ENCODE measurements at places on chromosomes 12 and 14. TPM values are rescaled to one million over a fixed set of nuclear protein-coding genes. Genes with fewer than 3 reads are reported as not detected.
A peak's percentile ranks its signal among the peaks of the same experiment; 100 is the strongest.

GRCh38 chr14:67071506-67071905, 117.7 kb upstream of the GARIN2 start:
- DNase-seq = no peak

- DNase-seq = no peak
These were observed 104.3 kb upstream of the MAX start for GRCh38 chr14:65206448-65207096.

GRCh38 chr14:55710506-55711041, 130.6 kb downstream of the KTN1 start:
- no peak for DNase-seq

DNA sequence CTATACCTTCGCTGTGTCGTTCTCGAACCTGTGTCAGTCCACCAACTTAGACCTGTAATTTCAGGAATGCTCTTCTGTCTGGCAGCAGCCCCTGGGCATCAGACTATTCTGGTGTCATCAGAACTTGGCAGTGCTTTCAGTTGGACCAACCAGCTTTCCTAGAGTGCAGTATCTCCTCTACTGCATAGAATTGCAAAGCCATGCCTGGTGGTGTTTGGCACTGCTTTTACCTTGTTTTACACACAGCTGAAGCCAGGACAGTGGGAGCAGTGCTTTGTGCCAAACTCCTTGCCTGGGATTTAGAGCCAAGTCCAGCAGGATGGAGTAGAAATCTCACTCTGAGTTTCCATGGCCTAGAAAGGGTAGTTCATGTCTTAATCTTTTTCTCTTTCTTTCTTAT, 1.5 kb downstream of the FLVCR2 start:
- no peak for DNase-seq

- no peak for DNase-seq
These were observed 190.0 kb upstream of the BMP4 start for GRCh38 chr14:54146601-54147000.

DNA sequence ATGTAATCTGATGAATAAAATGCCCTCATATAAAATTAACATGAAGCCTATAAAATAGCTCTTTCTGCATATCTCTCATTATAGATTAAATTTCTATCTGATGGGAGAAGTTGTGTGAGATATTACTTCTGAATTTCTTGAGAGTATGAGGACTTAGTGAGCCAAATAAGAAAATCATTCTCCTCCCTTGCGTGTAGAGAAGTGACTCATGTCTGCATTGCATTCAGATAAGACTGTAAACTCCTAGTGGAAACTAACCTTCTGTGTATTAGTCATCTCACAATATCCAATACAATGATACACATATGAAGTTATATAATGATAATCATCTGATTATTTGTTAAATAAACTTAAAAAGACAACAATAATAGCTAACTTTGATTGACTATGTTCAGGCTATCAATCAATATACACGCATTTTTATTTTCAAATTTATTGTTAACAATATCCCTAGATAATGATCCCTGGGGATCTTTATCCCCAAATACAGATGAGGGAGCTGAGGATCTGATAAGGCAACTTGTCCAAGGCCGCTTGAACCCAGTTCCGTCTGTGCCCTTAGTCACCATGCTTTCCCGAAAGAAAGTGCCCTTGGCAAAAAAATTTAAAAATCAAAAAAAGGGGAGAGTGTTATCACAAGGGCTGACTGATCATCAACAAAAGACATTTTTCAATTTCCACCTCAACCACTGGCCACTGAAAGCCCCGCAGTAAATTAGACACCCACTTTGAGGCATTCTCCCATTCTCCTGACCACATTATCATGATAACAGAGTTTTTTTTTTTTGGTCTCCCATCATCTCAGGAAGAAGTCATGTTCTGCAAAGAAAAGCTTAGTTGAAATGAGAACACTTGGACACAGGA, 189.2 kb upstream of the RASSF8 start:
- DNase-seq = no peak

DNA sequence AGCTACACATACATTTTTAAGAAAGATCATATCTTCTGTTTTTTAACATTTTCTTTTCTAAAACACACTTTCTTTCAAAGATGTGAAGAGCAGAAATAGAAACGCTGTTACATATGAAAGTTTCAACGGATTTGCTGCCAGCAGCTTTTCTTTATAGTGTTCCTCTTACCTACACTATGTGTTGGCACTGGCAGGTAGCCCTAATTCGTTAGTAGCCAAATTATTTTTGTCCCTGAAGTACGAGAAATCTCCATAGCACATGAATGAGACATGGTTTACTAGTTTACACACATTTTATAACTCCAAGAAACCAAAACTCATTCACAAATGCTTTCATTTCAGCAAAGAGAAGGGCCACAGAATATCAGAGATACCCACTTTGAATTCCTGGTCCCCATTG, 6.6 kb downstream of the SOX5 start:
- no peak for DNase-seq

DNA sequence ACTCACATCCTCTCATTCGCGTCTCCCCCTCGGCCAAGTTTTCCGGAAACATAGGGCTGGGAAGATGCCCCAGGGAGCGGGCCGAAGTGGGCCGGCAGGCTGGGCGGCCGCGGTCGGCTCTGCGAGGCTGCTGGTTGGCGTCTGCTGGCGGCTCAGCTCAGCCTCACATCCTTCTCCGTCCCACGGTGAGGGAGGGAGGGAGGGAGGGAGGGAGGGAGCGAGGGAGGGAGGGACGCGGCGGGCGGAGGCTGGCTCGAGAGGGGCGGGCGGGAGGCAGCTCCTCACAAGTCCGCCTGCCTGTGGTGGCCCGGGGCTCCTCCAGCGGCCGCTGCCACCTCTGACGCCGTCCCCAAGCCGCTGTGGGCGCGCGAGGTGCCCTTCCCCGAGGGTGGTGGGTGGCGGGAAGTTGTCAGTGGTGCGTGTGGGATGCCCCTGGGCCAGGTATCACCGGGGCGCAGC, 93.8 kb downstream of the RFLNA start:
- DNase-seq = peak; percentile 84

GRCh38 chr14:81273521-81273920, 52.8 kb upstream of the GTF2A1 start:
- DNase-seq = no peak

DNA sequence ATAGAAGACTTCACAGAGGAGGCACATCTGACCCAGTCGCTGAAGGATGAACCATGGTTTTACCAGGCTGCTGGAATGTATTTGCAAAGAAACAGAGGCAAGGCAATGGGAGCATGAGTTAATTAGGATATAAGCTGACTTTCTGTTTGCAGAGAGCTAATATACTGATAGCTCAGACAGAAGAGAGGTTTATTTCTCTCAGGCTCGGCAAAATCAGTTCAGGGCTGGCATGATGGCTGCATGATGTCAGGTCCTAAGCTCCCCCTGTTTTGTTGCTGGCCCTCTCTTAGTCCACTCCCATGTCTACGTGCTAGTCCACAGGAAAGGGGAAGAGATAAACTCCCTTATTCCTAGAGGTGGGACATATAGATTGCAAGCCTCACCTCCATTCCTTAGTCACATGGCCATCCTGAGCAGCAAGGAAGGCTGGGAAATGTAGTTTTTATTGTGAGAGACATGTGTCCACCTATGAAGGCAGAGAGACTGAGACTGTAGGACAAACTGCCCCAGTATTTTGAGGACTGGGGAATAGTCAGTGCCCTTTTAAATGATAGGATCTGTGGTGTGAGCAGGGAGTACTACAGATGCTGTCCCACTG, 224.5 kb downstream of the VRK1 start:
- DNase-seq = no peak

GRCh38 chr14:94494085-94494484, 15.2 kb downstream of the SERPINA12 start:
- no peak for DNase-seq

- DNase-seq = no peak
These were observed 86.9 kb downstream of the AVPR1A start for GRCh38 chr12:63064080-63064479.

- DNase-seq = no peak
These were observed 353.6 kb upstream of the SFSWAP start for GRCh38 chr12:131357185-131357747.

- DNase-seq = no peak
These were observed 228.7 kb upstream of the SFSWAP start for GRCh38 chr12:131482199-131482598.

GRCh38 chr12:88866881-88867280, 286.6 kb upstream of the KITLG start:
- no peak for DNase-seq

- no peak for DNase-seq
These were observed 20.6 kb upstream of the CLEC2D start for GRCh38 chr12:9648701-9649531.

GRCh38 chr12:117125272-117125613, 26.0 kb upstream of the TESC start:
- DNase-seq = no peak

DNA sequence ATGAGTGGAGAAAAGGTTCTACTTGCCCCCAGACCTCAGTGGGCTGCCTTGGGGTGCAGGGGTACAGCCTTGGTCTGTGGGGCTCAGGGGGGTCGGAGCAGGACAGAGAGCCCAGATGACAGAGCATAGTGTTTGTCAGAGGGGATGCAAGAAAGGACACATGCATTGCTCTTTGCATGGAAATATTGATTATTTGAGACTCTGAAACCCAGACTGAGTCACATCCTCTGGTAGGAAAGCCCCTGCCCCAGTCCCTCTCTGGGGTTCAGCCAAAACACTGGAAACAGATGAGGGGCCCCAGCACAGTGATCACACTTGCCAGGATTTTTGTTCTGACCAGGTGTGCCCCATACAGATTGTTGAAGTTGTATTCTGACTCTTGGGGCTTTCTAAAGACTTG, 1094.4 kb downstream of the BCL11B start:
- DNase-seq = no peak

DNA sequence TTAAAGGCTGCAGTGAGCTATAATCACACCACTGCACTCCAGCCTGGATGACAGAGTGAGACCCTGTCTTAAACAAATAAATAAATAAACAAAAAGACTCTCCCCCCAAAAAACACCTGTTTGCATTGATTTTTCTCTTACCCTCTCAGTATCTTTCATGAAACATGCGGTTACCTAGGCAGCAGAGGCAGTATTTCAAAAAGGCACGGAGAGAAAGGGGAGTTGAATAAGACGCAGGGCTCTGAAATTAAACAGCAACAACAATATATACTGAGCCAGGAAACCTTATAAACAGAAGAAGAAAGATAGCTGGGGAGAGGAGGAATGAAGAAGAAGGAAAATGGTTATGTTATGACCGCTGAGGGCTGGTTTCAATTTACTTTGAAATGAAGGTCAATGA, 277.6 kb downstream of the BTG1 start:
- no peak for DNase-seq

DNA sequence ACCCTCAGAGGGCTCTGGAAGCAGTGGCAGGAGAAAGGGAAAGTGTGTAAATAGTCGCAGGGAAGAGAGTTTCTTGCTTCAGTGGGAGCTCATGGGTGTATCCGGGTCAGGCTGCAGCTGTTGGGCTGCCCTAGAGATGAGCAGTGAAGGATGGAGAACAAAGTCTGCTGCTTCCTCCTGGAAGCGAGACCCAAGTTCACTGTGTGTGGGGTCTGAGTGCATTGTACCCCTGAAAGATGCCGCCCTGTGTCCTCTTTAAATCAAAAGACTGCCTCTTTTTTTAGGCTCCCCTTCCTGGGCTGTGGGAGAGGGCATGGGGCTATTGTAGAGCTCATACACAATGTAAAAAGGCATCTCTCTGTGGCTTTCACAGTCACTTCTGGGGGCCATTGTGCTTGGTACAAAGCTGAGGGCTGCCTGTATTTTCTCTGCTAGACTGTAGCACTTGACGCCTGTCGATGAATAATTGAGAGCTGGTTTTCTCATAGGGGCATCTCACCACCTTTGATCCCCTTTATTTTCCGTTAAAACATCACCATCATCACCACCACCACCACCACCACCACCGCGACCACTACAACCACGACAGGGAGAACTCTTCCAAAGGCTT, 16.7 kb downstream of the CHST11 start:
- DNase-seq = no peak

- no peak for DNase-seq
These were observed 25.8 kb upstream of the RAB35 start for GRCh38 chr12:120142231-120142877.

The TMEM63C gene
- 1.7 TPM for polyA plus RNA-seq

The SERPINA5 gene
- not detected for polyA plus RNA-seq

The FAM186B gene
- polyA plus RNA-seq = 0.66 TPM

The NEMP1 gene
- polyA plus RNA-seq = 23.1 TPM

The VIPAS39 gene
- 27.1 TPM for polyA plus RNA-seq

The KRT80 gene
- polyA plus RNA-seq = 13.2 TPM

The TSHR gene
- 0.55 TPM for polyA plus RNA-seq

The TAS2R50 gene
- not detected for polyA plus RNA-seq

The DEPDC4 gene
- polyA plus RNA-seq = not detected

The CD163L1 gene
- not detected for polyA plus RNA-seq

Data from muscle of arm (tissue), 14 donors.